ENCODE measurements at places on chromosomes 13 and 19.

DNA sequence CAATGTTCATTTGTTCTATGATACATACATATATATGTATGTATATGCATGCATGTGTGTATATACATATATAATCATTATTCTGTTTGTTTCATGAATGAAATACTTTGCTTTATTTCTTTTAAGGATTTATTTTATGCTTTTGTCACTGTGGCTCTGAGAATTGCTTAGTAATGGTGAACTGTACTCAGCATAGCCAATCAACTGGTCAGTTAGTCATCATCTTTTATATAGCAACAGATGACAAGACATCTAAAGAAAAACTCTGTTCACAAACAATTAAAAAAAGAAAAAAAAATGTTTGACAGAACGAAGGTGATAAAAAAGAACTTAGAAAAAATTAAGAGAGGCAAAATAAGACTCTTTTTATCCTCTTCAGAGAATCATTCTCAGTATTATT is 1440.3 kb downstream of the PCDH9 start:
- no peak for DNase-seq

DNA sequence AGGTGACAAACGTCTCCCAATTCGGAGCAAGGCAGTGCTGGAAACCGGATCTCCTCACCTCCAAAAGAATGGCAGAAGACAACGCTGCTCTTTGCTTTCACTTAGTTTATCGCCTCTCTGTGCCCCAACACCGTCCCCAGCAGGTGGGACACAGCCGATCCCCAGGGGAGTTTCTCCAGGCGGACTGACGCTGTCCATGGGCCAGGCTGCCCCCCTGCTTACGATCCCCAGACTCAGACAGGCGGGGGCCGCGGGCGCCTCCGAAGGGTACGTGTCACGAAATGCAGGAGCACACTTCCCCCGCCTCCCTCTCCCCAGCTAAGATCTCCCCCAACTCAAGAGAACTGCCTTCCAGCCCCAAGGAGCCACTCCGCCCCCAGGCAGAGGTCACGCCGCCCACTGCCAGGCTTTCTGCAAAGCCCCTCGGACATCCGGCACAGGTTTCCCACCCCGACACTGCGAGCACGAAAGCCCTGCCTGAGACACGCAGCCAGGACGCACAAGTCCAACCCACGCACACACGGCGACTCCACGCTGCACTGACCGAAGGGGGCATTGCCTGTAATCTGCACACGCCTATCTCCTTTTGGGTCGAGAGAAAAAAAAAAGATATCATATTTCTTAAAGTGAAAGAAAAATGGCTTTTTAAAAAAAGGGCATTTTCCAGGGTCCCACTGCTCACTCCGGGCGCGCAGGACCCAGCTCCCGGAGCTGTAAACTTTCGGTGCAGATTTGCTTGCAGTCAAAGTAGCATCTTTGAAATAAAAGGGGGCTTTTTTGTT is 2.0 kb downstream of the SPRY2 start:
- peak; percentile 50 for DNase-seq

GRCh38 chr13:44693156-44693764 is 117.1 kb upstream of the TSC22D1 start:
- DNase-seq, result no peak

GRCh38 chr19:56319991-56320390 is 5.4 kb upstream of the ZSCAN5A start:
- no peak for DNase-seq

- no peak for DNase-seq
Observed at GRCh38 chr19:46944918-46945628, 74.6 kb upstream of the NPAS1 start.

- DNase-seq, result no peak
Observed at GRCh38 chr13:83876546-83876945, 5.7 kb downstream of the SLITRK1 start.
